Heart right ventricle (tissue), 16 donors: ENCODE measurements at places on chromosomes 1 and 21. TPM values are rescaled to one million over a fixed set of nuclear protein-coding genes. Genes with fewer than 3 reads are reported as not detected.
A peak's percentile ranks its signal among the peaks of the same experiment; 100 is the strongest.

DNA sequence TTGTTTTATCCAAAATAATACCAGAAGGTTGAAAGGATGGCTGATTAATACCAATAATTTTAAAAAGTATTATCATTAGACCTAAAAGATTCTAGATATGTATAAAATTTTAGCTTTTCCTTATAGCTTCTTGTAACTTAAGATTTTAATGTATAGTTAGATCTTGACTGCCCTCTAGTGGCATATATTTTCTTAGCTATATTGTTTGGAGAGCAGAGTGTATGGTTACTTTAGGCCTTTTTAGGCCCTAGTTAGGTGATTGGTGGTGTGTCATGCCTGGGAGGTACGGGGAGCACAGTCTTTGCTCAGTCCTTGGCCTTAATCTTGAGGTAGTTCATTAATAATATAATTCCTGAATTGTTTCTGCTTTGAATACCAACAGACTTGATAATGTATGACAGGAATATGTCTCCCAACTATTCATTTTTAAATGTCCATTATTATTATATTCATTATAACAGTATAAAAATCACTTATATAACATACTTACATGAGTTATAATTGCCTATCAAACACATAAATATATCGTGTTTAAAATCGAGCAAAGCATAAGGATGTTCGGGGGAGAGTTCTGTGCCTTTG, 328.4 kb downstream of the ZP4 start:
- no peaks in the 10 kb centered on the region for H3K4me1 ChIP-seq
- H3K36me3 ChIP-seq = no peaks in the 10 kb centered on the region
- no peak overlapping the region for H3K4me3 ChIP-seq
- H3K27me3 ChIP-seq = no peaks in the 10 kb centered on the region

C1orf53 gene
- 5.1 TPM for total RNA-seq

TSTD1 gene
- 18.0 TPM for total RNA-seq

KRTAP13-1 gene
- total RNA-seq = not detected

GRHL3 gene
- not detected for total RNA-seq

DNA sequence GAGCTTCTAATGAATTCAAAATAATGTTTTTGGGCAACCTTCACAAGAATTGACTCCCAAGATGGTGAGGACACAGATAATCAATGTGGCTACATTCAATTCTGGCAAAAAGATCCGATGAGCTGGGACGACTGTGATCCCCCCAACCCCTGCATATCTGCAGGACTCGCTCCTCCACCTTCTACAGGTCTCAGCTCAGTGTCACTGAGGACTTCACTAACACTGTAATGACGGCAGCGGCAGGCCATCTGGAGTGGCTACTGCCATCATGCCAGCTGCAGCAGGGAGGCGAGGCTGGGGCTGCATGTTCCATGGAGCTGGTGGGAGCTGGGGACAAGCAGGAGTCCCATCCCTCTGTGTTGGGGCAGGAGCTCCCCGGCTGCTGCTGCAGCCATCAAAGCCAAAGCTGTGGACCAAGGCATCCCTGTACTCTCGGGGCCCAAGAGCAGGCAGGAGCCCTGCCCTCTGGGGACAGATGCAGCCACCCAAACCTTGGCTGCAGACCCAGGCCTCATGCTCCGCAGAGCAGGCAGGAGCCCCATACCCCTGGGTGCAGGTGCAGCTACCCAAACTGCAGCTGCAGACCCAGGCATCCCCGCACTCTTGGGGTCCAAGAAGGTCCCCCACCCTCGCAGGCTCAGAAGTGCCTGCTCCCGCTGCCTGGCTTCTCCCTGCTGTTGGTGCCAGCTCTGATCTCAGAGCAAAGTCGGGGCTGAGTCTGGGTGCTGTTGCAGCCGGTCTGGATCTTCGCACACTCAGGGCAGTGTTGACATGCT, 12.2 kb upstream of the DHRS3 start:
- DNase-seq = no peak
- no peaks in the 10 kb centered on the region for H3K36me3 ChIP-seq
- no peaks in the 10 kb centered on the region for H3K27me3 ChIP-seq
- H3K4me3 ChIP-seq = no peak overlapping the region

PIGC gene
- 11.2 TPM for total RNA-seq

GRCh38 chr1:10789803-10790702, 6.4 kb downstream of the CASZ1 start:
- no peaks in the 10 kb centered on the region for H3K36me3 ChIP-seq
- DNase-seq = no peak
- H3K27ac ChIP-seq = peak overlapping the region; percentile 59
- peaks cover 93% of the 10 kb centered on the region for H3K4me1 ChIP-seq

DNA sequence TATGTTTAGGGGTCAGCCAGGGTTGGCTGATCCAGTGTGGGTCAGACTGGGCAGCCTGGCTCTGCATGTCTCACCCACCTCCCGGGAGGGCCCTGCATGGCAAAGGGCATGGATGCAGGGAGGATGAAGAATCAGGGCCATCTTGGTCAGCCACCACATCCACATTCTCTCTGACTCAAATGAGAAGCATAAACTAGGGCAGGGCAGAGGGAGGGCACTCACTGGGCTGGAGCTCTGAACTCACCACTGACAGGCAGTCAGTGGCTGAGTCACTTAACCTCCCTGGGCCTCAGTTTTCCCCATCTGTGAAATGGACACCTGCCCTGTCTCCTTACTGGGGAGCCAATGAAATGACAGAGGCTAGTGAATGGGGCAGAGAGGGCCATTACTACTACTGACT, 4.3 kb upstream of the CELA2A start:
- H3K4me1 ChIP-seq = no peaks in the 10 kb centered on the region
- H3K27ac ChIP-seq = no peak overlapping the region
- no peak for DNase-seq
- peaks cover 5% of the 10 kb centered on the region for H3K27me3 ChIP-seq
- H3K36me3 ChIP-seq = no peaks in the 10 kb centered on the region
- H3K4me3 ChIP-seq = no peak overlapping the region

GRCh38 chr1:172588296-172589291, 55.6 kb downstream of the SUCO start:
- H3K27ac ChIP-seq = peak overlapping the region; percentile 51
- DNase-seq = no peak
- no peaks in the 10 kb centered on the region for H3K27me3 ChIP-seq
- no peak overlapping the region for H3K4me3 ChIP-seq
- H3K4me1 ChIP-seq = peaks cover 40% of the 10 kb centered on the region
- peaks cover 49% of the 10 kb centered on the region for H3K36me3 ChIP-seq
